ENCODE measurements at places on chromosomes 12 and 14. TPM values are rescaled to one million over a fixed set of nuclear protein-coding genes. Genes with fewer than 3 reads are reported as not detected.

GRCh38 chr14:38755036-38755435 lies 348.0 kb downstream of the SEC23A start:
- DNase-seq: no peak

TM7SF3 gene
- 93.8 TPM for polyA plus RNA-seq

- no peak for DNase-seq
Observed at GRCh38 chr12:87163122-87163521, 866.1 kb downstream of the C12orf50 start.

DNA sequence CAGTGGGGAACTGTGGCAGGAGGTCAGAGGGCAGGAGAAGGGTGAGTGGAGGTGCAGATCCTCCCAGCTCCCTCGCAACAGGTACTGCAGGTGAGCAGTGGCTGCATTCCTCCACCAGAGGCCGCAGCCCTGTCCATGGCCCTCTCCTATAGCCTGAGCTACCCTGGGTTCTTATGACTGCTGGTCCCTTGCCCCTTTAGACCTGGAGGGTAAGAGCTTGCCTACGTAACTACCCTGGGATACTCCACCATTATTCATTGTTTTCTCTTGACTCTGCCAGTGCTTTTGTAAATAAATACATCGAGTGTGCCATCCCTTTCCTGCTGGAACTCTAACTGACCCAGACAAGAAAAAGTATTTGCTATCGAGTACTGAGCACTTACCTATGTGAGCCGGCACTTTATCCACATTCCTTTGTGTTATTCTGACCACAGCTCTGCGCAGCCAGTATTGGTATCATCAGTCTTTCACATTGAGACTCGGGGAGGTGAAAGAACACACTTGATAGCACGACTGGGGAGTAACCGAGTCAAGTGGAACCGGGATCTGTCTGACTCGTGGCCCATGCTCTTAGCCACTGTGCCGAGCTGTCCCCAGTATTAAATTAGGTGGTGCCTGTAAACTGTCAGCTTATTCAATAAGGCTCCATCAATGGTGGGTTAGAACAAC lies 38.5 kb downstream of the LTBP2 start:
- DNase-seq: no peak

DNA sequence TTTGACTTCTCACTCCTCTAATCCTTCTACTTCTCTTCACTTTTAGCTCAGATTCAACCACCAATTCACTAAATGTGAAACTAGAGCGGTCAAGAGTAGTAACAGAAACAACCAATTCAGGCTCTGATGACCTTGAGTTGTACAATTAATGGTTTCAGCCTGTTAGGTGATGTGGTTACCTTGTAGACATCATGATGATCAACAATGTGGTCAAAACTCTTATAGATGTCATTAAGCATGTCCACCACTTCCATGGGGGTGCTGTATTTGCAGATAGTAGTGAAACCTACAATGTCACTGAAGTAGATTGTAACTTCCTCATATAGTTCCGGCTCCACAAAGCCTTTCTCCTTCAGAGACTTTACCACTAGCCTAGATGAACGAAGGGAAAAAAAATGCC lies 54.1 kb upstream of the PLBD1 start:
- no peak for DNase-seq

GRCh38 chr12:9694241-9694640 lies 24.7 kb downstream of the CLEC2D start:
- no peak for DNase-seq

- no peak for DNase-seq
Observed at GRCh38 chr14:52686176-52686575, 9.2 kb downstream of the ERO1A start.

GRCh38 chr12:130281153-130281799 lies 56.4 kb upstream of the PIWIL1 start:
- DNase-seq: no peak
